ENCODE measurements at places on chromosomes 2 and 18. TPM values are rescaled to one million over a fixed set of nuclear protein-coding genes. Genes with fewer than 3 reads are reported as not detected.

IGFBP2 gene
- 3.6 TPM for total RNA-seq

RMND5A gene
- 50.6 TPM for total RNA-seq

SLC14A1 gene
- total RNA-seq: 6.0 TPM

GPR39 gene
- total RNA-seq: not detected

ANKRD29 gene
- not detected for total RNA-seq

DNAH6 gene
- 1.5 TPM for total RNA-seq

GAD1 gene
- total RNA-seq: 12.8 TPM

CRYGD gene
- total RNA-seq: not detected

ODC1 gene
- total RNA-seq: 73.5 TPM

ATP8B1 gene
- total RNA-seq: not detected

TUBB6 gene
- total RNA-seq: 4.3 TPM

FKBP1B gene
- total RNA-seq: 4.2 TPM

All from activated T-cell treated with anti-CD3 and anti-CD28 coated beads, Interleukin-2, amount 50 U/mL, for 72 hours (primary cell).